ENCODE measurements at places on chromosomes 7 and 10.

DNA sequence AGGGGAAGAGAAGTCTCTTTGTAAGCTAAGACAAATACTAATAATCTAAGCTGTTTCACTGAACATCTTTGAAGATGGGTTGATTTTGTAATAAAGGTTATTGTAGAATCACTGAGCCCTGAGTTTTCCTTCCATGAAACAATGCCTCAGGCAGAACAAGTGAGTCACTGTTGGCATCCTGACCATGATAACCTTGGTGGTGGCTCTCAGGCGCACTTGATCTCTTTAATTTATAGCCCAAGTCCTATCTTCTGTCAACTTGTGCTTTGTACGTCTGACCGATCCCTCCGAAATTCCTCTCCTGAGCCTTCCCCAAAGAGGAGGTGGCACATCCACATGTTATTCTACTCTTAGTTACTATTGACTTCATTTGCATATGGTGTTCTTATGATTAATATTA lies 812.9 kb downstream of the REEP3 start:
- DNase-seq, result no peak

GRCh38 chr7:66739953-66740301 lies 606 bp upstream of the RABGEF1 start:
- no peak for DNase-seq

DNA sequence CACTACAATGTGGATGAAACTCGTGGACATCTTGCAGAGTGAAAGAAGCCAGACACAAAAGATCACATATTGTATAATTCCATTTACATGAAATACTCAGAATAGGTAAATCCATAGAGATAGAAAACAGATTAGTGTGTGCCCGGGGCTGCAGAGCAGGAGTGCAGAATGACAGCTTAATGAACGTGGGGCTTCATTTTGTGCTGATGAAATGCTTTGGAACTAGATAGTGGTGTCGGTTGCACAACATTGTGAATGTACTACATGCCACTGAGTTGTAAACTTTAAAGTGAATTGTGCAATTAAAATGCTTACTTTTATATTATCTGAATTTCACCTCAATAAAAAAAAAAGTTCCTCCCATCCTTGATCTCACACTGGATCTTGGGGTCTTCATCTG lies 31.8 kb upstream of the CARD11 start:
- DNase-seq, result no peak

DNA sequence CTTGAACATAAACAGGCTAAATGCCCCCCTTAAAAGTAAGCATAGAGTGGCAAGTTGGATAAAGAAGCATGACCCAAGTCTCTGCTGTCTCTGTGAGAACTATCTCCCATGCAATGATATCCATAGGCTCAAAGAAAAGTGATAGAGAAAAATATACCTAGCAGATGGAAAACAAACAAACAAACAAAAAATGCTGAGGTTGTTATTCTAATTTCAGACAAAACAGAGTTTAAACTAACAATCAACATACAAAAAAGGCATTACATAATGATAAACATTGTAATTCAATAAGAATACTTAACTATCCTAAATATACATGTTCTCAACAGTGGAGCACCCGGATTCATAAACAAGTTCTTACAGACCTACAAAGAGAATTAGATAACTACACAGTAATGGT lies 626.2 kb upstream of the CNTNAP2 start:
- DNase-seq, result no peak

DNA sequence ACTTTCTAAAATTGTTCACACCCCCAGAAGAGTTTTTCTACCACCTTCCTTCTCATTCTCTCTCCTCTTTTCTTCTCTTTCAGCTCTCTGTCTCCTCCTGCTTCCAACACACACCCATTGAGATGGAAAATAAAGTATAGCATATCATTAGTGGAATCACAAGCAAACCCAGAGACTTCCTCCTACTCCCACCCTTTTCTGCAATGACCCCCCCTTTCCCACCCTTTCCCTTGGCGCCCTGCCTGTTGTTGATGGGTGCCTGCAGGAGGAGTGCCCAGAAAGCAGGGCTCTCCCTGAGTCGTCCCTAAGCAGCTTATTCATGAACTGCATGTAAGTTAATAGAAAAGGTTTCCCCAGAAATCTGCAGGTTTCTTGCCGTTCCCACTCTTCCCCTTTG lies 300.0 kb downstream of the PLXNA4 start:
- DNase-seq, result no peak

DNA sequence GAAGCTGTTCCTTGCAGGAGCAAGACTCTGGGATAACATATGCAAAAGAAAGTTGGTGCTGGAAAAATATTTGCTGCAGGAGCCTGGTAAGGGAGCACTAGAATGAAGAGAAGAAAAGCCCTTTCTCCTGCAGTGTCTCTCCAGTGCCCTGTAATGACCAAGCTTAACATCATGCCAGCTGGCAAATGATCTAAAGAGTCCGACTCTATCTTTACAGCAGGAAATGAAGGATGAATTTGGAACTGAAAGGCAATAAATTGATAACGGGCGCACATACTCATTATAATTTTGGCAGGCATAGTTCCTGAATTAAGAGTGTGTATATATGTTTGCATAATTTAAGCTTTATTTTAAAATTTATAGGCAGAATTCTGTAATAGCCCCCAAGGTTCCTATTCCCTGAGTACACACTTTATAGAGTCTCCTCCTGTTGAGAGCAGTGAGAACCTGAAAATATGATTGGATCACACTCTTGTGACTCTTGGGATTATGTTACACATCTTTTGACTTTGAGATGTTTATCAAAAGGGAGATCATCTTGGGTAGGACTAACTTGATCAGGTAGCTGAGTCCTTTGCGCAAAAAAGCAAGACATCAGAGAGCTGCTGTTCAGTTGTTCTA lies 299.0 kb upstream of the MBL2 start:
- no peak for DNase-seq

- DNase-seq, result peak; percentile 7
These were observed 39.0 kb upstream of the KIF5B start for GRCh38 chr10:32095116-32095733.

DNA sequence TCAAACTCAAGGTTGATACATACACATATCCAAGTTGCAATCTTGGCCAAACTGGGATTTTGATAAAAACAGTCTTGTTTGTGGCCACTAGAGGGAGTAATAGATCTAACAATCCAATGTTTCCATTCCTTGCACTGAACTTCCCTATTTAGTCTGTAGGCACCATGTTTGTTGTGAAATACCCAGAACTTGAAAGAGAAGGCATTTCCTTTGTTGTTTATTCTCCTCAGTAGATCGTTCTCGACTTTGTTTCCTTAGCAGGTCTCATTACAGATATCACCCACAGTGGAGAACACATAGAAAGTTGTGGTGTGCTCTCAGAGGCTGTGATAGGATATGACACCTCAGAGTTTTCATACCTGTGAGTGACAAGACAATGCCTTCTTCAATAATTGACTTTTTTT lies 70.3 kb upstream of the MXI1 start:
- peak; percentile 55 for DNase-seq

DNA sequence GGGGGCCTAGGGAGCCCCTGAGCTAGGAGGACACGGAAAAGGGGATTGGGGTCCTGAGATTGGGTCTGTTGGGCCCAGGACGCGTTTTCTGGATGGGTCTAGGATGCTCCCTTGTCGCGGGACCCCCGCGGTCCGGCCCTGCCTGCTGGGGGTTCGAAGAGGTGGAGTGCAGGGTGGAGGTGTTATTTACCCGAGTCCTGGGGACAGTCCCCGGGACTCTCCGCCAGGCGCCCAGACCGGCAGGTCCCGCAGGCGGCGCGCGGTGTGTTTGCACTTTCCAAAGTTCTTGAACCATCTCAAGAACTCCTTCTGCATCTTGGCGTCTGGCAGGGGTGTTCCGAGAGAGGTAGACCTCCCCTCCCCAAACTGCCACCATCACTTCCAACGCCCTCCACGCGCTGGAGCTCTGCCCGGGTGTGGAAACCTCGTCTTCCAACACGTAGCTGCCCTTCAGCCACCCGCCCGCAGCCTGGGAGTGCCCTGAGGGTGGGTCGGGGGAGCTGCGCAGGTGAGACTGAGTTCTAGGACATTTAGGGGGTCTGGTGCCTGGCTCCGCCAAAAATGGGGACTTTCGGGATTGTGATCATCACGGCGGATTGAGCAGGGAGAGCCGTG lies 569 bp downstream of the CAV1 start:
- DNase-seq, result no peak

DNA sequence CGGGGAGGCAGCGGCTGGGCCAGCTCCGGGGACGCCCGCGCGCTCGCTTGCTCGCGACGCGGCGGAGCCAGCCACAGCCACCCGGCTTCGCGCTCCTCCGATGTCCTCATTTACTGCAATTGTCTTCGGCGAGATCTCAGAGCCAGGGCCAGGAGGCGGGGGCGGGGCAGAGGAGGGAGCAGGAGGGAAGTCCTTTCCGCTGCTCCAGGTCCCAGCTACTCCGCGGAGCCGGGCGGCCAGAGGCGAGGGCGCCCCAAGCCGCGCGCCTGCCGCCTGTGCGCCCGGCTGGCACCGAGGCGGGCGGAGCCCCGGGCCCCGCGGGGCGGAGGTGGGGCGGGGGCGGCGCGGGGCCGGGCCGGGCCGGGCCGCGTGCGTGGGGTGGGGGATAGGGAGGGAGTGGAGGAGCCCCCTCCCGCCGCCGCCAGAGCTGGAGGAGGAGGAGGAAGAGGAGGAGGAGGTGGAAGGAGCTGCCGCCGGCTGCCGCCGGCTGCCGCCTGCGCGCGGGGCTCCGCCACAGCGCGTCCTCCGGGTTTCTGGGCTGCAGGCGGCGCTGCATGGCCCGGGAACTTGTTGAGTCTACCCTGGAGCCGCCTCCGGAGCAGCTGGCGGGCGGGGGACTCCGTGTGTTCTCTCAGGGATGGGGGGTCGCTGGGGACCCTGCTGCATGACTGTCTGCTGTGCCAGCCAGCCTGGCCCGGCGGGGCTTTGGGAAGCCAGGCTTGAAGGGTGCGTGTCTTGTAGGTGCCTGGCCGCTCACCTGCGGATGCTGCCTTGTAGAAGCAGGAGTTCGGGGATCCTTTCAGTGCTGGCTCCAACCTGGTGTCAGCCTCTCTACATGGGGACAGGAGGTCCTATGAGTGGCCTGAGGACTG lies at the start of gene INSYN2A:
INSYN2A (minus strand) TSS at position 310 of the 872 bp plus-strand sequence. CDS start 20,196 bp downstream, outside the sequence.
- no peak for DNase-seq

- DNase-seq, result no peak
These were observed 746.5 kb downstream of the AUTS2 start for GRCh38 chr7:70344726-70345125.

GRCh38 chr10:91162495-91163268 lies 57.8 kb upstream of the PCGF5 start:
- no peak for DNase-seq

DNA sequence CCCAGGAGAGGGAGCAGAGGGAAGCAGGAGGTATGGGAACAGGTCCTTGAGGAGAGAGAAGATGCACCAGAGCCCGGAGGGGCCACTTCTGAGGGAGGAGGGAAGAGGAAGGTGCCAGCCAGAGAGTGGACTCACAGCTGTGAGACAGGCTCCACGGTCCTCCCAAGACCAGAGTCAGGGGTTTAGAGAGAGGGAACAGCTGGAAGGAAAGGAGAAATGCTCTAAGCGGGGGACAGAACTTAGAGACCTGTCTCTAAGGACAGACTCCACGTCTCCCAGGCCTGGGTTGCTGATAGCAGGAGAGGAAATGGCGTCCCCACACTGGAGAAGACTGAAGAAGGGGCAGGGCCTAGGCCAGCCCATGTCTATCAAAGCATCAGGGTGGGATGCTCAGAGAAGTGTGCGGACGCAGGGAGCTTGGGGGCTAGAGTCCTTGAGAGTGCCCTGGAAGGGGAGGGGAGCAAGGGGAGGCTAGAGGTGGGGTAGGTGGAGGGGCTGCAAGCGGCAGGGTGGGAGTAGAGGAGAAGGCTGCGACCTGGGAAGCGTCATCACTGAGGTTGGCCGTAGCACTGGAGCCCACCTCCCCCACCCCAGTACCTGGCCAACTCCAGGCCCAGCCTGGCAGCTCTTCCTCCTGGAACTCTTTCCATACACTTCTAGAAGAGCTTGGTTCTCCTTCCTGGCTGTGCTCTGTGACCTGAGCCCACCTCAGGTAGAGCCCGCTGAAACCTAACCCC lies 25.6 kb upstream of the GRID1 start:
- DNase-seq, result no peak

DNA sequence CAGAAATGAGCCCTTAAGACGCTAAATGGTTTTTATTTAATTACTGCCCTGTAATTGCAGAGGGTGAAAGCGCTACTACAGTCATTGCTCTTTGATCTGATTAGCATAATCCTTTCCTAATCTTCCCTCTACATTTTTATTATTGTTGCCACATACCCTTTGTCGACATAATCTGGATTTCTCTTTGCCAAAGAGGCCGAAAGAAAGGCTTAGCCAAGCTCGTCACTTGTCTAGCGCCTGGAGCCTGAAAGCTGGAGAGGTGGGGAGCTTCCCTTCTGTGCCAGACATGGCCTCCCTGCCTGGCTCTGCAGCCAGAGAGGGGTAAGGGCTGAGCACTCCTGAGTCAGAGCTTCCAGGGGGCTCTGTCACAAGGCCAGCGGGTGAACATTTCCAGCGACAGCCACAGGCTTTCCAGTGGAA lies 145.9 kb downstream of the PRKAG2 start:
- no peak for DNase-seq

DNA sequence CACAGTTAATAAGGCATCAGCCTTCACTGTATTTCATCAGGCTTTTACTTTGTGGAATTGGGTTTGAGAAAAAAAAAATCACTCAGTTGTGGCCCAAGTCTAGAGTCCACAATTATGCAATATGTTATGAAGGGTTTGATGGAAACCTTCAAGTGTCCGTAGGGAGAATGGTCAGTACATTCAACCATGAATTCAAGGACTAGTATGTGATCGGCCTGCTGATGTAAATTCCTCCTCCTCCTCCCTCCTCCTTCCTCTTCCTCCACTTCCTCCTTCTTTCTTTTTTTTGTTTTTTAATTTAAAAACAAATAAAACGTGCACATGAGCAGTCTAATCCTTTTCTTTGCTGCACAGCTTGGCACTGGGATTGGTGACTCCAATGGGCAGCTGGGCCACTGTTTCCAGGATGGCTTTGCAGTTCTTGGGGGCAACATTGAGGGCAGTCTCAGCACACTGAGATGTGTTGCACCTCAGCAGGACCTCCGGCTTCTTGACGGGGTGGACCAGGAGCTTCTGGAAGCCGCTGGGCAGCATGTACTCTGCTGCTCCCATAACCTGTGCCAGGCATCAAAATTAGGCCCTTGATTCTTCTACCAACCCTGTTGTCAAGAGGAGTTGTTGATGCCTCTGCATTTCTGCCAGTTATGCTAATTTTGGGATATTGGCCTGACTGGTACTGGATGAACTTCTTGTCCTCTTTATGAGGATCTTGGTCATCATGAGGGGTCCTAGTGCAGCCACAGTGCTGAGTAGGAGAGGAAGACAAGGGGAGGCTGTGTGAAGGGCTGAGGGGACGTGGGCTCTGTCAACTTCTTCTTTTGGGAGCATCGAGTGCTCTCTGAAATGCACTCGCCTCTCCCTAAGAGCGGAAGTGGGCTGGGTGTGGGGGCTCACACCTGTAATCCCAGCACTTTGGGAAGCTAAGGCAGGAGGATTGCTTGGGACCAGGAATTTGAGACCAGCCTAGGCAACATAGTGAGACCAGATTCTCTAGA lies 9.3 kb upstream of the IL2RA start:
- DNase-seq, result no peak

GRCh38 chr10:24174014-24174413 lies 34.9 kb upstream of the KIAA1217 start:
- DNase-seq, result no peak

- no peak for DNase-seq
These were observed 230.3 kb downstream of the ARHGAP12 start for GRCh38 chr10:31698181-31698830.

Measured in HCT116 (cell line).